Mesothelial cell of epicardium (in vitro differentiated cells): ENCODE measurements at places on chromosomes 11 and 22.

- no peak for DNase-seq
Observed at GRCh38 chr11:8442301-8442700, 151.7 kb downstream of the STK33 start.

- no peak for DNase-seq
Observed at GRCh38 chr11:71372693-71373657, 75.2 kb downstream of the DHCR7 start.

GRCh38 chr11:44430140-44430539 is 120.2 kb upstream of the ALX4 start:
- no peak for DNase-seq

DNA sequence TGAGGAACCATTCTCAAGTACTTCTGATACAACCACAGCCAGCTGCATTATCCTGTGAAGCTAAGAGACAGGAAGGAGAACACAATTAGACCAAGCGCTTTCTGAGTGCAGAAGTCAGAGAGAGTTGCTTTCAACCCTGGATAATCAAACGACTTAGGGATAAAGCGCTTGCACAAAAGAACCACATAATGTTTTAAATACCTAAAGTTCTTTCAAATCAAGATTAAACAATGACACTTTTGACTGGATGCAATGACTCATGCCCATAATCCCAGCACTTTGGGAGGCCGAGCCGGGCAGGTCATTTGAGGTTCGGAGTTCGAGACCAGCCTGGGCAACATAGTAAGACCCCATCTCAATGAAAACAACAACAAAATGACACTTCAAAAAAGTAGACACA is 145.1 kb downstream of the SWAP70 start:
- DNase-seq: no peak

- DNase-seq: no peak
Observed at GRCh38 chr11:63870351-63871140, 31.6 kb downstream of the MARK2 start.

DNA sequence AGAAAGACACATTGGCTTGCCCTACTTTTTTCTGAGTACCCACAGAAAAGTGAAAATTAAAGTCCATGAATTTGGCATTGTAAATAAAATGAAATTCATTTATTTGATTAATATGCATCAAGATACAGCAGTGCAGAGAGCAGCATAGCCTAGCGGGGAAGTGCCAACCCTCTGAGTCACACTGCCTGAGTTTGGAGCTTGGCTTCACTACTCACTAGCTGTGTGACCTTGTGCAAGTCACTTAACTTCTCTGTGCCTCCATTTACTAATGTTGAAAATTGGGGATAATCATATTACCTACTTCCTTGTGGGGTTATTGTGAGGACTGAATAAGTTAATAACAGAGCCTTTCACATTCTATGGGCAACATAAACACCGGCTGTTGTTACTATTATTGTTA is 111.5 kb upstream of the CSNK2A3 start:
- no peak for DNase-seq

DNA sequence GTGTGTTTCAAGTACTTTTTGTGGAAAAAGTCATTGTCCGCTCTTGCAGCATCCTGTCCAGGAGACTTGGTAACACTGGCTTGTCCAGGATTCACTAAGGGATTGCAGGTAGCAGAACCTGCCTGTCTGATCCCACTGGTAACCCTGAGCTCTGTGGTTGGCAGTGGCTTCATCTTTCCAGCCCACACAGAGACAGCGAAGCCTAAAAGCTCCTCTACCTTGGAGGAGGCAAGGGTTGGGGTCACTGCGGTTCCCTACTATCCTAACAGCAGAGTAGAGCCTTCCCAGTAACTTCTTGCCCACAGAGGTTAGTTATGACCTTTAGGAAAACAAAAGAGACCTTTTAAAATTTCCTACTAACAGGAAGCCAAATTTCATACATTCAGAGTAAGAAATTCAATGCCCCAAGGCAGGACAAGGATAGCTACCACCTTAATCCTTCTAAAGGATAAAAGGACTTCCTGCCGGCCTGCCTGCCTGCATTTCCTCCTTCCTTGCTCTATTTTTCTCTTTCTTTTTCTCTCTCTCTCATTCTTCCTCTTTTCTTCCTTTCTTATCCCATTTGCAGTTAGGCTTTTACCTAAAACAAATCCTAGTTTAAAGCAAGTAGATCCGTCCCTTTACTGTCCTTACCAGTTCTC is 8.4 kb upstream of the RCN1 start:
- DNase-seq: no peak

- no peak for DNase-seq
Observed at GRCh38 chr11:130592056-130592455, 143.6 kb downstream of the ADAMTS15 start.

GRCh38 chr11:9616858-9617257 is 43.4 kb downstream of the WEE1 start:
- DNase-seq: no peak

GRCh38 chr11:80773919-80774318 is 1333.1 kb upstream of the TENM4 start:
- no peak for DNase-seq

- DNase-seq: no peak
Observed at GRCh38 chr11:46972343-46972742, 35.8 kb downstream of the CSTPP1 start.

DNA sequence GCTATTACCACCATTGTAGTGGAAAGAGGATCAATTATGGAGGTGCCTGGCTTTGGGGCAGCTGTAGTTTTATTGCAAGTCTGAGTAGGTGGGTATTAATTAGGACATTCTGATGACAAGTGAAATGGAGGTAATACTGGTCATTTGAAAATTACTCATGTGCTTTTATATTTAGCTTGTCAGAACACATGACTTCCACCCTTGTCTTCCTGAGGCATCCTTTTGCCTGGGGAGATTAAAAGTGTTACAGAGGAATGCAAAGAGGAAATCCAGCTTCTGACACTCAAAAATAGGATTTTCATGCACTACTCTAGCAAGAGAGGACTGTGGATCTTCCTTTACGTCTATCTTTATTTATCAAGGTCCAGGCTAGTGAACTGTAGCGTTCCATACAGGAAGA is 44.7 kb upstream of the CAPRIN1 start:
- DNase-seq: no peak

DNA sequence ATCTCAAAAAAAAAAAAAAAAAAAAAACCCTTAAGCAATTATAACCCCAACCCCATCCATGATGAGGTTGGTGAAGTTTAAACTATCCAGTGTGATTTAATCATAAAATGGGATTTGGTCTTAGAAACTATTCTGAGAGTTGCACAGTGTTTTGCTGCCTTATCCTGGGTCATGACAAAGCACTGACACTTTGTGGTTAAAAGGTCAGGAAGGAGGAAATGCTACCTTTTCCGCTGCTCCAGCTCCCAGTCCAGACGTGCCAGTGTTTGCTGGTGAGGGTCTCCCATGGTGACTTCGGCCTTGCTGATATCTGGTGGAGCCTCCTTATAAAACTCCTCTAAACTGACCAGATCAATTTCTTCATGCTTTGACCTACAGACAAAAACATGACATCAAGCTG is 14.5 kb downstream of the THOC5 start:
- no peak for DNase-seq

GRCh38 chr11:127393460-127393997 is 393.0 kb upstream of the KIRREL3 start:
- DNase-seq: no peak

- no peak for DNase-seq
Observed at GRCh38 chr22:25783856-25784255, 41.9 kb downstream of the MYO18B start.

GRCh38 chr11:115276191-115276590 is 228.0 kb downstream of the CADM1 start:
- DNase-seq: no peak
